RPMI7951 (cell line): ENCODE measurements at places on chromosomes 13 and 19. TPM values are rescaled to one million over a fixed set of nuclear protein-coding genes. Genes with fewer than 3 reads are reported as not detected.

The NKG7 gene
- not detected in 2 replicates for total RNA-seq

The MAU2 gene
- total RNA-seq = 15.6 and 22.6 TPM in 2 replicates

The HCST gene
- 1.9 TPM in 1 of 2 replicates, not detected in the other for total RNA-seq

The NUMBL gene
- total RNA-seq = 11.8 and 13.2 TPM in 2 replicates

The C13orf42 gene
- total RNA-seq = not detected in 2 replicates

The NTF4 gene
- total RNA-seq = not detected in 2 replicates

The IGFL3 gene
- not detected in 2 replicates for total RNA-seq

The ZNF98 gene
- 0.60 and 1.1 TPM in 2 replicates for total RNA-seq

The SMIM44 gene
- not detected in 2 replicates for total RNA-seq

The JOSD2 gene
- 39.0 and 53.5 TPM in 2 replicates for total RNA-seq

The ALKBH7 gene
- 51.8 and 57.9 TPM in 2 replicates for total RNA-seq

The PRSS57 gene
- total RNA-seq = not detected in 2 replicates

The CEACAM8 gene
- not detected in 2 replicates for total RNA-seq

DNA sequence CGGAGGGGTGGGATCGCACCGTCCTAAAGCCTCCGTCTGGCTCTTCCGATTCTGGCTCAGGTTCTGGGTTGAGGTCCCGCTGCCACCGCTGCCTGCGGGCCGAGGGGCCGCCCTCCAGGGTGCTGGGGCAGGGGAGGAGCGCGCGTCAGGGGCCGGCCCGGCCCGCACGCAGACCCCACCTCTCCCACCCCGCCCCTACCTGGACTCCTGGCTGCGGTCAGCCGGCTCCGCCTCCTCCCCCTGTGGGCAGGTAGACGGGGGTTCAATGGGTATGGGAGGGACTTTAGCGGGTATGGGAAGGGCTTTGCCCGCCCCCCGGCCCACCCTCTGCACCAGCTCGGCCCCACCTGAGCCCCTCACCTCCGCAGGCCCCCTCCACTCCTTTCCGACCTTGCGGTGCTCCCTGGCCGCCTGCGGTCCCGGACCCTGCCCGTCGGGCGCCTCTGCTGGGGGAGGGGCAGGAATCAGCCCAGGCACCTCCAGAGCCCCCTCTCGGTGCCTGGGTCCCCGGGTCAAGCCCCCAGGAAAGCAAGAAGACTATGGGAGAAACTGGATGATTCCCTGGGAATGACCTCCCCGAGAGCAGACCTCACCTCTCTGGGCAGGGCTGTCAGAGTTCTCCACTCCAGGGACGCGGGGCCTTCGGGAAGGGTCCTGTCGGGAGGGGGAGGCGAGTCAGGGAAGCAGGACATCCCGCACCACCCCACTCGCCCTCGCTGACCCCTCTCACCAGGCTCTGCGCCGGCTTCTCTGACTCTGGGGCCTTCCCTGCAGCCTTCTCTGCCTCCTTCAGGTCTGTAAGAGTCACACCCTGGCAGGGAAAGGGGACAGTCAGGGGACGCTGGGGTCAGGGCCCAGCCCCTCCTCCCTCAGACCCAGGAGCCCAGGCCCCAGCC lies 17.0 kb downstream of the EPS8L1 start:
- no peak for DNase-seq

- DNase-seq = no peak
These were observed 668 bp upstream of the SBK3 start for GRCh38 chr19:55546011-55546410.

- DNase-seq = no peak
These were observed 182.3 kb downstream of the MZT1 start for GRCh38 chr13:72545030-72545719.

DNA sequence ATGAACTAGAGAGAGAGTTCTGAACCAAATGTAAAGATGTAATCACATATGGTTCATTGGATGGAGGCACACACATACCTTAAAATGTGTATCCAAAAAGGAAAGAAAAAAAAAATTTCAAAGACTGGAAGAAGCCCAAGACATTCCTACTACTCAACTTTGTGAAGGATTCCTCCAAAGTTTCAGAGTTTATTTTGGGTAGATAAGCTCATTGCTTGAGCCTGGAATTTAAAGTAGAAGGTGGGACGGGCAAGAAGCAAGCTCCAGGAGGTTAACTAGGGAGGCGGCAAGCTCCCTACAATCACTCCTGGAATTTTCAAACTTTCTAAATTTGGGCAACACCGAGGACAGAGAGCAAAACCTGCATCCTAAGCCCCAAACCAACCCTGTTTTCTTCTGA lies 1.9 kb downstream of the TSHZ3 start:
- DNase-seq = no peak

- no peak for DNase-seq
These were observed 37.4 kb downstream of the NAXD start for GRCh38 chr13:110652764-110653163.

GRCh38 chr19:679418-680286 lies 3.5 kb downstream of the FSTL3 start:
- DNase-seq = peak; percentile 63

GRCh38 chr19:12706332-12706718 lies 9.9 kb upstream of the FBXW9 start:
- DNase-seq = no peak

- DNase-seq = no peak
These were observed 944 bp downstream of the CEACAM19 start for GRCh38 chr19:44672226-44672625.

GRCh38 chr13:110331362-110331761 lies 24.3 kb downstream of the COL4A2 start:
- DNase-seq = no peak

DNA sequence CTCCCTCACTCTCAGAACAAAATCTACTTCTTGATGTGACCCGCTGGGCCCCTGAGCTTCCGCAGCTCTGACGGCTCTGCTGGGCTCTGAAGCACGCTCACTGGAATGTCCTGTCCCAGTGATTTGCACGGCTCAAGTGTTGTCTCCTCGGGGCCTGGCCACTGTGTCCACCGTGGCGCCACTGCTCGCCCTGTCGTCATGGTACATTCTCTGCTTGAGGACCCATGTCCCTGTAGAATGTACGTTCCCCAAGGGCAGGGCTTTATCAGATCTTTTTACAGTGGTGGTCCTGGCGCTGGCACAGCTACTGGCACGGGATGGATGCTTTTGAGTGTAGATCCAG lies 12.1 kb downstream of the KLHL26 start:
- DNase-seq = no peak

DNA sequence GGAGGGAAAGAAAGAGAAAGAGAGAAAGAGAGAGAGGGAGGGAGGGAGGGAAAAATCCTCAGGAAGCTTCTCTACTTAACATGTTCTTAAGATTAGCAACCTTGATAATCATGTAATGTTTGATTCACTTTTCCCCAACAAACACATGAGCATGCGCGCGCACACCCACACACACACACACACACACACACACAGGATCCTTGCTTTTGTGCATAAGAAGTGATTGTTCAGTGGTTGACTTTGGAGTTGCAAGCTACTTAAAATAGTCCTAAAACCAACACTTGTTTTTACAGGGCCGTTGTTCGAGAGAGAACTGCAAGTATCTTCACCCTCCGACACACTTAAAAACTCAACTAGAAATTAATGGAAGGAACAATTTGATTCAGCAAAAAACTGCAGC lies 100.0 kb upstream of the RAP2A start:
- DNase-seq = no peak

- DNase-seq = no peak
These were observed 14.5 kb upstream of the RAB20 start for GRCh38 chr13:110576070-110576394.

- no peak for DNase-seq
These were observed 3.6 kb downstream of the ANO8 start for GRCh38 chr19:17331045-17331558.

DNA sequence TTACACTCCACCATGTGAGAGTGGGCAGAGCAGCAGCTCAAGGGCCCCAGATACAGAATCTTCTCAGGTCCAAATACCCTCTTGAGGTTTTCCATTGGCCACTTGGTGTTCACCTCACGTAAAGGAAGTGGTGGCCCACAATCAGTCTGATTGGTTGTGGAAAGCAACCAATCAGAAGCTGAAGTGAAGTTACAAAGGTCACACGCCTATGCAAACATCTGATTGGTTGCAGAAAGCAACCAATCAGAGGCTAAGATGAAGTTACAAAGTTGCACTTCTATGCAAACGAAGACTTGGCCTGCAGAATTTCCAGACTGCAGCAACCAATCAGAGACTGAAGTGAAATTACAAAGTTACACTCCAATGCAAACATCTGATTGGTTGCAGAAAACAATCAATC lies 14.3 kb upstream of the TM9SF2 start:
- DNase-seq = no peak

DNA sequence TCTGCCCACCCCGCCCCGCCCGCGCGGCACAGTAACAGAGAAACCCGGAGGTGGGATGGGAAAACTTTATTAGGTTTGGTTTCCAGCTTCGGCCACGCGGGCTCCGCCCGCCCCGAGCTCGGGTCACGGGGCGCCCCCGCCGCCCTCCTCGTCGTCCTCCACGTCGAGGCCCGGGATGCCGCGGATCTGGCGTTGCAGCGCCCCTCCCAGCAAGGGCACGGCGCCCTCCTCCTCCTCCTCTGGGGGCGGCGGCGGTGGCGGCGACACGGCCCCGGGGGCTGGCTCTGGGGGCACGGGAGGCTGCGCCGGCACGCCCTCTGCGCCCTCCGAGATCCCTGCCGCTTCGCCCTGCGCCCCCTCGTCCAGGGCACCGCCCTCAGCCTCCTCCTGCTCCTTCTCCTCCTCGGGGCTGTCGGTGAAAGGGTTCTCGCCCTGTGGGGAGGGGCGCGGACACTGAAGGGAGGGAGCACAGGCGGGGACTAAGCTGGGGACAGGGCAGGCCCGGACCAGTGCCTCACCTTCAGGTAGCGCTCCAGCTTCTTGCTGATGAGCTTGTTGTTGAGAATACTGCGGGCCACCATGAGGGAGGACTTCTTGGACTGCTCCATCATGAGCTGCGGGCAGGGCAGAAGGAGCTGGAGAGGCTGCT lies 536 bp upstream of the AKAP8 start:
- peak; percentile 43 for DNase-seq

- no peak for DNase-seq
These were observed 9.4 kb downstream of the GARRE1 start for GRCh38 chr19:34263745-34264237.

GRCh38 chr13:110684388-110685056 lies 21.4 kb downstream of the CARS2 start:
- no peak for DNase-seq

GRCh38 chr13:39509616-39510315 lies 93.2 kb downstream of the LHFPL6 start:
- no peak for DNase-seq

DNA sequence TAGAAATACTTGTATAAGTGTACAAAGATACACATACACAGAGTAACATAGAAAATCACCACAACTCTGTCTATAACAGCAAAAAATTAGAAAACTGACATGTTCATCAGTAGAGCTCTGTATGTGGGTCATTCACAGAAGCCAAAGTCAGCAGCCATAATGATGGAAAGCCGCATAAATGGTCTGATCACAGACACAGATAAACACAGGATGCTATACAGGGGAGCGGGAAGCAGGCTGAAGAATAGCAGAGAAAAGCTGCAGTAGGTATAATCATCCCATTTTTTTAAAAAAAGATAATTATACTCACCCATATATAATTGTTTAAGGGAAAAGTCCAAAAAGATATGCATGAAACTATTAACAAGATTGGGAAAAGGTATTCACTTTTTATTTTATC lies 31.5 kb downstream of the RCBTB1 start:
- DNase-seq = no peak

DNA sequence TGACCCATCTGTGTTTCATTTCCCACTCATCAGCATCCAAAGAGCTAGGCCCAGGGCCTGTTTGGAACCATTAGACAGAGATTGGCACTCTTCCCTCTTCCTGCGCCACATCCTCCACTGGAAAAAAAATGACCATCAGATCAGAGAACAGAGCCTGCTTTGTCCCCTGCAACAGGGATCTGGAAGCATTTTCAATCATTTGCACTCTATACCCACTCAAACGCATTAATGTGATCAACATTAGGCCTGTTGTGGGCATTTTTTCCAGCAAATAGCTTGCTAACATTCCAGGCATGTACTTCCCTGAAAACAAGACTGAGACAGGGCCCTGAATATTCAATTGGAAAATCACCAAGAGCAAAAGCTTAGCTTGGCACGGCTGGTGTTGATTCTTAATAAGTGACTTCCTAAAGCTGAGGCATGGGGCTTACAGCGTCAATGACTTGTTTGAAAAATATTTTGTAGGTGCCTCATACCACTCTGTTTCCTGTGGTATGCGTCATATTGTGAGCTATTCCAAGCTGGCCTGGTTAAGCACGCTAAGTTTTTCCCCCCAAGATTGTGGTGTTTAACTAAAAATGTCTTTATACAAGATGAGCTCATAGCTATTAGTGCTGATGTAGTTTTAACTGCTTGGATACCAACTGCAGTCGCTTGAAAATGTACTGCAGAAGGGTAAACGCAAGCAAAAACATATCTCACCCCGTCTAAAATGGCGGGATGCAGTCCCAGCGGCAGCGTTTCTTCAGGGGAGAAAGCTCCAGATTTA lies 404.4 kb downstream of the SPRY2 start:
- peak; percentile 99 for DNase-seq

DNA sequence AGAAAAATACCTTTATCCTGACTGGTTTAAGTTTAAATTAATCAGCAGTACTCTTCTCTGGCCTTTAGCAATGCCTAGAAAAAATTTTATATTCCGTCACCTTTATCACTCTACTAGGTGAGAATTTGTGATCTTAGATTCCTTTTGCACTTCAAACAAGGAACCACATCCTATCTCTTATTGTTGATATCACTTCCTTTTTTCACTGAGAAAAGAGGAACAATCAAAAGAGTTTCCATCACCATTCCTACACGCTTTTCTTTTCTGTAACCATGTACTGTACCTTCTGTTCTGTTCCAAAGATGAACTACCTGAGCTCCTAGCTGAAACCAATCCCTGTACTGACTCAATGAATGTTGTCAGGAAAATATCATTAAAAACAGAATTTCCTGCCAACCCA lies 1379.0 kb upstream of the MIR17HG start:
- DNase-seq = no peak

DNA sequence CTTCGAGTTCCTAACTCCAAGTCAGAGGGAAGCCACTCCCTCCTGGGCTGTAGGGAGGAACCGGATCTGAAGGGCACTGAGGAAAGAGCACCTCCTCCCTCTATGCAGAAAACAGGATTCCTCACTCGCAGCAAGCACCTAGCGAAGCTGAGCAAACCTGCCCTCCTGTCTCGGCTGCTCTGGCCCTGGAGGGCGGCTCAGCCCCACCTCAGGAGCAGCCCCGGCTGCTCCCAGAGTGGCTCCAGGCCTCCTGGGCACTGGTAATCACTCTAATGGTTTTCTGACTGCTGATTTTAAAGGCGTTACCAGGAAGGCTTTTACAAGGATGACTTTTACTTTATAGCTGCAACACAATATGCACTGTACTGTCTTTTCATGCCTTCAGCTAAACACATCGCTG lies 312.5 kb downstream of the TEX29 start:
- no peak for DNase-seq

GRCh38 chr13:32147193-32147592 lies 115.6 kb downstream of the FRY start:
- no peak for DNase-seq
